ENCODE measurements at places on chromosomes 2 and 18.

- no peak for DNase-seq
These were observed 107.1 kb downstream of the CTNNA2 start for GRCh38 chr2:79619976-79620375.

- no peak for DNase-seq
These were observed 38.1 kb downstream of the ME2 start for GRCh38 chr18:50917021-50917420.

DNA sequence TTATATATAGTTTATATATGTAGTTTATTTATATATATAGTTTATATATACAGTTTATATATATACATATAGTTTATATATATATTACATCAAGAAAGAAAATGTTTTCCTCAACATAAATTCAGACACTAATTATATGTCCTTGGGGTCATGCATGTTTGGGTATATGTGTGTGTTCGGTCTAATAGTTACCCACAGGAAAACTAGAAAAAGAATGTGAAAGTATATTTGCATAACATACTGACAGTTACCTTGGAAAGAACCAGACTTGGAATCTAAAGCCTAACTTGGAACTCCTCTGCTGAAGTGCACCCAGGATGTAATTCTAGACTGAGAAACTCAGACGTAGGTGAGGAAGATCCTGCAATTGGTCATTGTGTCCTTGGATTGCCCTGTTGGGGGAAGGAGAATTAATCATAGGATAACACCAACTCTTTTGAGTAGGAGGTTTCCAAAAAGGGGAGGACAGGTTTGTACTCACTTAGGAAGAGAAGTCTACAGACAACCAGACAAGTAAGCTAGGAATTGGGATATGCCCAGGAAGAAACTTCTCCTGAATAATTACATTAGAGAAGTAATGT is 8.9 kb upstream of the SLC25A12 start:
- DNase-seq, result no peak

DNA sequence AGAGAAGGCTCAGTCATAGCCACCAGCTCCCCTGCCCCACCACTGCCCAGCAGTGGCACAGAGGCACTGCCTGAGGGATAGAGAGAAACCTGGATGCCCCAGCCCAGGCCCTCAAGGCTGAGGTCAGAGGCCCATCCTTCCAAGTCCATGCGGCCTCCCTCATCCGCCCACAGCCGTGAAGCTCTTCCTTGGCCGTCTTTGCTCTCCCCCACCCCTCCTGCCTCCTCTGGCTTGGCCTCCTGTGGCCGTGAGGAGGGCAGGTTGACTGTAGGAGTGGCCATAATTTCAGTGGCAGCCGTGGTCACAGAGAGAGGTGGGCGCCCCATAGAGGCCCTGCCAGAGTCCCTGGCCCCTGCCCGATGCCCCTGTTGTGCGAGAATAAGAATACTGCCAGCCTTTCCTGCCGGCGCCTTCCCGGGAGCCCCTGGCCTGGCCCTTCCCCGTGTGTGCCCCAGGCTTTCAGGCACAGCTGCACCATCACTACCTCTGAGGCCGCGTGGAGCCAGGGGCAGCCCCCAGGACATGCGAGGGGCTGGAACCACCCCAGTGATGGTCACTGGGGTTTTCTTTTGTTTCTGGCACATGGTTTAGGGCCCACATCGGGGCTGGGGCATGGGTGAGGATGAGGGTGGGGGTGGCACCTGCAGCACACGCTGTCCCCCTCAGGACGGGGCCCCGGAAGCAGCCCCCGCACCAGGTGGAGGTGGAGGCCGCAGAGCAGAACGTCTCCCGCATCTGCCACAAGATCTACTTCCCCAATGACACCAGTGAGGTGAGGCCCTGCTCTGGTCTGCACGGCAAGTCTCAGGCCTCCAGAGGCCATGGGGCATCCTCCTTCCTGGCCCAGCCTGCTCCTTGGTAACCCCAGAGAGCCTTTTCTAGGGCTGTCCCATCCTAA is 13.1 kb upstream of the GPR17 start:
- no peak for DNase-seq

DNA sequence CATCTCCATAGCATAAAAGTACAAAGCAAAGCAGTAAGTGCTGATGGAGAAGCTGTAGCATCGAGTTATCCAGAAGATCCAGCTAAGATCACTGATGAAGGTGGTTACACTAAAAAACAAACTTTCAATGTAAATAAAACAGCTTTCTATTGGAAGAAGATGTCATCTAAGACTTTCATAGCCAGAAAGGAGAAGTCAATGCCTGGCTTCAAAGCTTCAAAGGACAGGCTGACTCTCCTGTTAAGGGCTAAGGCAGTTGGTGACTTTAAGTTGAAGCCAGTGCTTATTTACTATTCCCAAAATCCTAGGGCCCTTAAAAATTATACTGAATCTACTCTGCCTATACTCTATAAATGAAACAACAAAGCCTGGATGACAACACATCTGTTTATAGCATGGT is 44.0 kb downstream of the METTL8 start:
- DNase-seq, result no peak

DNA sequence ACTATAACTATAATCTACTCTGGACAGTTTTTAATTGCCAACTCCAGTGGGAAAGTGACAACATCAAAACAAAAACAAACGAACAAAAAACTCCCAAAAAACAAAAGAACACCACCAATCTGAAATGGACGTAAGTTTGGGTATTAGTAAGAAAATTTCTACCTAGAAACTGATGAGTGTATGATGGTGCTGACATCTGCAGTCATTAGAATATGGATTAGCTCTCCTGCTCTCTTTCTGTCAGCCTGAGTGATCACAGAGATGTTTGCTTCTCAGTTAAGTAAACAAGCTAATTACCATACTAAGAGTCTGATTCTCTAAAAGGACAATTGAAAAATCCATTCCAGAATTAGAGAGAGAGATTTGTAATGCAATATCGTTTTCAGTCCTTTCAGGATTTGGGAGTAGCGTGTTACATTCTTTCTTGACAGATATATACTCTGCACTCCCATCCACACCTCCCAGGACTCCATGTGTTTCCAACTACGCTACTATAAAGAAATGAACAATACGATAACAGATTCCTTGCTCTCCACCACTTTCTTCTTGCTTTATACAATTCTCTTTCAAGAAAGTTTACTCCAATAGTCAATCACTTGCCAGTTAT is 1347.4 kb upstream of the PIK3C3 start:
- DNase-seq, result no peak

DNA sequence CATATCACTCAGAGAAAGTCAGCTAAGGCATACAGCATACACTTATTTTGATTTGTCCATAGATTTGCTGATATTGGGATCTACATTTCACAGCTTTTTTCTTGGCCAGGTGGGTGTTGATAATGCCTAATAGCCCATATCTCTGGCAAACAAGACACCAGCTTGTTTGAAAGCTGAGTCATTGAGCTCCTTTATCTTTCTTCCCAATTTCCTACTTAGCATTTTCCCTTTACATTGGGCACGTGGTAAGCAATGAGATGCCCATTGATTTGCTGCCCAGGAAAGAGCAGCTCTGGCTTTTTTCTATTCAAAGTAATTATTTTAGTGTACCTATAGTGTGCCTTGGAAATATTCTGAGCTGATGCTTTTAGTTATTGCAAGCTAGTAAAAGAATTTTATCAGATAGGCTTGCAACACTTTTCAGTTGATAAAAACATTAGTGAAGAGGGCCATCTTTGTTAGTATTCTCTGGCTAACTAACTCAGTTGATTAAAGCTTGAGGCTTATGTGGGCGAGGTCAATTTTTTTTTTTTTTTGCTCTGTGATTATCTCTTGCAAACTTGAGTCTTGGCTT is 79.6 kb downstream of the OSBPL6 start:
- DNase-seq, result no peak

GRCh38 chr2:28172114-28172898 is 220.4 kb upstream of the FOSL2 start:
- DNase-seq, result no peak

- DNase-seq, result no peak
These were observed 179.2 kb downstream of the KCNS3 start for GRCh38 chr2:18057657-18058056.

DNA sequence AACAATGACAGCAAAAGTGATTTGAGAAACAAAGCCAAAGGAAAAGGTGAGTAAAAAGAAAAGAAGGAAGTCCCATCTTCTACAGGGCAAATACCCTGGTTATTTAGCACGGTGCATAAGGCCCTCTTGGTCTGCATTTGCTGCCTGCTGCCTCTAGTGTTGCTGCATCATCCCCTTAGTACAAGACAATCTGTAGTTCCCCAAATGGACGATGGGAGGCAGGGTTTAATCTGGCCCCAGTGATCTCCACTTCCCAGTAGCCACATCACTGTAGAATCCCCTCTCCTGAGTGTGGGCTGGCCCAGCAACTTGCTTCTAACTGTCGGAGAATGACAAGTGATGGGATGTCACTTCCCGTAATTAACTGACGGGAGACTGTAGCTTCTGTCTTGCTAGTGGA is 85.1 kb downstream of the CTAGE1 start:
- DNase-seq, result no peak

GRCh38 chr18:51884039-51884438 is 456.0 kb upstream of the DCC start:
- DNase-seq, result no peak

GRCh38 chr18:62778976-62779869 is 63.9 kb downstream of the PHLPP1 start:
- DNase-seq, result no peak

DNA sequence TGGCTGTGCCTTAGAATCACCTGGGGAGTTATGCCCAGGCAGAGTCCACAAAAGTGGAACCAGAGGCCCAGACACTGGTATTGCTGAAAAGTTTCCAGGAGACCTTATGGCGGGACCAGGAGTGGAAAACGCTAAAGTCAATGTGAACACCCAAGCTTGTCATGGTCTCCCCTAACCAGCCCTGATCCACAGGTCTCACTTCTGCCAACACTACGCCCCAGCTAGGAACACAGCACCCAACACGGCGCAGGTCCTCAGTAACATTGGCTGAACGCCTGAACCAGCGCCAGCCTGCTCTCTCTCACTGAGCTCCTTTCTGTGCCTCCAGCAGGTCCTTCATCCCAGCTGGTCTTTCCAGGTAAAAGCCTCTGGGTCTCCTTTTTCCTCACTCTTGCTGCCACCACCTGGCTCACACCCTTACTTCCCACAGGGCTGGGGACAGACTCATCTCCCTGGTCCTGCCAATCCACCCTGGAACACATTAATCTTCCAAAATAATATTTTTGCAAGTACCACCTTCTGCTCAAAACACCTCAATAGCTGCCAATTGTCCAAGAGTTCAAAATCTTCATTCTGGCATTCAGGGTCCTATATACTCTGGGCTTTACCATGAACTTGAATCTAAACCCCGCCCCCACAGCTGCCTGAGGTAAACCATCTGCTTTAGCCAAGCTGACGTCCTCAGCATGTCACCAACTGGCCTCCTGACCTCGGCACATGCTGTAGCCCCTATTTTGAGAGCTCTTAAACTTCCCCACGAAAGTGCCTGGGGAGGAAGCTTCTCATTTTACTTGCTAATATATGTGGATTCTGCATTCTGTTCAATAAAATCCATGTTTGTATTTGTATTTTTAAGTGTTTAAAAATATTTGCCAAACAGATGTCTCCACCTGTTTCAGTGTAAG is 34.6 kb downstream of the ADCY3 start:
- no peak for DNase-seq

- no peak for DNase-seq
These were observed 102.5 kb downstream of the CHN1 start for GRCh38 chr2:174902506-174903263.

DNA sequence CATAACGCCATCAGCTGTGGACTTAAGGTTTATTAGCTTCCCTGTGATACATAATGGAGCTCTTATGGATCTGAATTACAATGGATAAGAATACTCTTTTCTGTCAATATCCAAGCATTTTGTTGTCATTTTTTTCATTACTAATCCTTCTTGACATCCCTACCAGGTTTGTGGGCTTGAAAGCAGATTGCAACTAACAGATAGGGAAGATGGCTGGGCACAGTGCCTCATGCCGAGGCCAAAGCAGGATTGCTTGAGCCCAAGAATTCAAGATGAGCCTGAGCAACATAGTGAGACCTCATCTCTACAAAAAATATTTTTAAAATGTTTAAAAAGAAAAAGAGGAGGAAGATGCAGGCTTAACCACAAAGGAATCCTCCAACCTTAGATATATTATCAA is 42.4 kb downstream of the ASXL2 start:
- no peak for DNase-seq

GRCh38 chr2:191291471-191291870 is 46.3 kb downstream of the MYO1B start:
- DNase-seq, result no peak

DNA sequence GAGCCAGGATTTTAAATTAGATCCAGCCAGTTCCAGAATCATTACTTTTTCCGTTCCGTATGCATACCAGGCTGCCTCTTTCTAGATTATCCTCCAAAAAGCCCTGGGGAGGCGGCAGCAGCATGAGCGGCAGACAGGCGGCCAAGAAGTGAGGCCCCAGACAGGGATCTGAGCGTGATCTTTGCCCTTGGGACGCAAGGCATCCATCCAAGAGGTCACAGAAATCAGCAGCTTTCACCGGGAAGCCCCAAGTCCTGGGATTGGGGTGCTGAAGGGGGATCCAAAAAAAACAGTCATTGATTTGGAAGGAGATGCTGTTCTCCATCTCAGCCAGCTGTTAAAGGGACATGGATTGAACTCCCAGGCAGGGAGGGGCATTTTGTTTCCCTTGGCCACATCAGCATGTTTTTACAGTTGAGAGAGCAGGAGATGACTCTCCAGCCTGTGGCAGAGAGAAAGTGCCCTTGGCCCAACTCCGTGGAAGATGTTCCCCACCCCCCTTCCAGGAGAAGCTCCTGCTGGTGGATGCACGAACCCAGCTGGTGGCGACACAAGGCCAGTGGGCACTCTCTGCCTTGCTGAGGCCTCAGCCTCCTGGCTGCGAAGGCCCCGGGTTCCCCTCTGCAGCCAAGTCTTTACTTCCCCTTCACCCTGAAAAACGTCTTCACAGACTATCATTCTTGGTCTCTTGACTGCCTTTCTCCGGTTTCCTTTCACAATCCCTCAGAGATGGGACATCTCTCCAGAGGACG is 265.6 kb downstream of the ANAPC1 start:
- DNase-seq, result peak; percentile 77

- no peak for DNase-seq
These were observed 151.8 kb upstream of the MMADHC start for GRCh38 chr2:149739171-149739882.

DNA sequence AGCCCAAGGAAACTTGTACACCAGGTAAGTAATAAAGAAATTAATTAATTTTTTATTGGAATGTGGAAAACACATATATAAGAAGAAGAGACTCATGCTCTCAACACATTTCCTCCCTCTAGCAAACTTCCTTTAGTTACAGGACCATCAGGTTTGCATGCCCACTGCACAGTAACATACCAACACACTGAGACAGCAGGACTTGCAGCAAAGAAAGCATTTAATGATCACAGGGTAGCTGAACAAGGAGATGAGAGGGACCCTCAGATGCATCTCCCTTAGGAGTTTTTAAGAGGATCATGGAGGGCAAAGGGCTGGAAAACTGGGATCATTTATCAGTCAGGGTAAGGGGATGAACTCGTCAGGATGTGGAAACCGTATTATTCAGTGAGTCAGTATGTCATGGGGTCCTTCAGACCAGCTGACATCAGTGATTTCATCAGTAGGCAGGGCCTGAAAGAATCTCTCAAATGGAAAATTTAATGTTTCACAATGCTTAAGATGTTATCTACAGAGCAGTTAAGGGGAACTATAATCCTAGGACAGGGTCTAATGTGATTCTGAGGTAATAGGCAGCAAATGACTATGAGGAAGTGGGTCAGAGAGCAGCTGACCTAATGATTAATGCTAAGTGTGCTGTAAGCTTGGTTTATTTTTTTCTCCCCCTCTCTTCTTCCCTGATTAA is 193.8 kb upstream of the RND3 start:
- DNase-seq, result no peak

- DNase-seq, result no peak
These were observed 39.5 kb downstream of the RNU4ATAC start for GRCh38 chr2:121570036-121570666.
